ENCODE measurements at places on chromosomes 11 and 22.

- DNase-seq: peak; percentile 91
Observed at GRCh38 chr11:123231256-123231655, 36.2 kb upstream of the CLMP start.

DNA sequence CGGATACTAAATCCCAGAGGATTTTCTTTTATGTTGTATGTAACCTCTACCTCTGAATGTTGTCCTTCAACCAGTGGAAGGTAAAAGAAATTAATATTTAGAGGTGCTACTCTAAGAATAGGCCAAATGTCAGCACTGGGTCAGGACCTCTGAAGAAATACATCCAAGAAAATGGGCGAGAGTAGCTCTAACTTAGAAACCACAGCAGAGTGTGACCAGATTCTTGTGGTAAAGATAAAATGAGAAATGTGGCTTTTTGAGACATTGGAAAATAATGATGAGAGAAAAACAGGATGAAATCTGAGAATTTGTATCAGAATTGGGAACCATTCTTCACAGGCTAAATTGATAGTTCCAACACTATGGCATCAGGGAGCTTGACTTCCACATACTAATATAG lies 63.5 kb downstream of the CSTPP1 start:
- DNase-seq: no peak

- DNase-seq: peak; percentile 38
Observed at GRCh38 chr11:77127920-77128691, at the start of gene MYO7A. Gene MYO7A (plus strand): TSS chr11:77128246. CDS start chr11:77130635, 2,389 bp downstream.

GRCh38 chr22:33922349-33922681 lies 2.0 kb upstream of the LARGE1 start:
- DNase-seq: peak; percentile 12

DNA sequence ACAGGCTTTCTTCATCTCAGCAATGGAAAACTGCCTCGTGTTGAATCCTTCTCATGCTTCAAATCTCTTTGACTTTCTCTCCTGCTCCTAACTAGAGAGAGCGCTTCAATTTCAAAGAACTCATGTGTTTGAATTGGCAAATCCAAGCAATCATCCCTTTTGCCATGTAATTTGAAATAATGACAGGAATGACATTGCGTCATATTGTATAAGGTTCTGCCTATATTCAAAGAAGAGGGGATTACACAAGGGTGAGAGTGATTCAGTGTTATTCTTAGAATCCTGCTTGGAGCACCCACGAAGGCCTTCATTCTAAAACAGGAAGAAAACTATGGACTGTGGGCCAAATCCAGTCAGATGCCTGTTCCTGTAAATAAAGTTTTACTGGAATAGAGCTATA lies 720.6 kb downstream of the JRKL start:
- DNase-seq: peak; percentile 13

DNA sequence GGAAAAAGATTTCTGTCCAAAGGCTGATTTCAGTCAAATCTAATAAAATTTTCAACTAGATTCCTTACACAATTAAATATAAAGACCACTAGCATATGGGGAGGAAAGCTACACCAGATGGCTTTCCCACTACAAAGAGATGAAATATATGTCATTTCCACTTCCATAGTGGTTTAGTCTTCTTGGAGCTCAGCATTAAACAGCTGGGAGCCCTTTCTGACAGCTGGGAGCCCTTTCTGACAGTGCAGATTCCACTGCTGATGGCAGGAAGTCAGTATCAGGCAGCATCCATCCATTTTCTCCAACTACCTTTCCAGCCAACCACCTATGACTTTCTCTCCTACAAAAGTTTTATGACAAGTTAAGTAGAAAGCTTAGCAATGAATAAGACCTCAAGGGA lies 177.9 kb downstream of the RRAS2 start:
- DNase-seq: no peak

- DNase-seq: no peak
Observed at GRCh38 chr22:40218152-40218551, 40.4 kb downstream of the TNRC6B start.

DNA sequence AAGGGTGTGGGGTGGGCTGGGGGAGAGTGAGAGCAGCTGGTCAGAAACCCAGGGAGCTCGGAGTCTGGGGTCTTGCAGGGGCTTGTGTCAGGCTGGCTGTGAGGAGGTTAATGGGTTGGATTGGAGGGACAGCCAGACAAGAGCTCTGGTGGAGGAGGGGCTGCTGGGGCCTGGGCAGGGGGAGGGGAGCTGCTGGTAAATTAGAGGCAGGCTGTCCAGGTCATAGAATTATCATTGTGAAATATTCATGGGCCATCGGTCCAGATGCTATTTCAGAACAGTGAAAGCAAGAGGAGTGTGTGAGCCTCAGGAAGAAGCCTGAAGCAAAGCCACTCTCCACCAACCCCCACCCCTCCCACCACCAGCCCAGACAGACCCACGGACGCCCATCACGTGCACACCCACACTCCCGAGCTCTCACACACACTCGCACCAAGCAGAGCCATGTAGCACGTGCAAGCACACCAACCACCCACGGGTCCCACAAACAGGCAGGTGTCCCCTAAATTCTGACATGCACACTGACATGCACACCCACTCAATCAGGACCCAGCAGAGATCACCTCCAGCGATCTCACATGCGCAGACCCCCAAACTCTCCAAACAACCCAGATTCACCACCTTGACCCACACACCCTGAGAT lies 18.8 kb downstream of the RTN4RL2 start:
- no peak for DNase-seq

GRCh38 chr11:107439586-107440167 lies 17.9 kb downstream of the CWF19L2 start:
- no peak for DNase-seq

DNA sequence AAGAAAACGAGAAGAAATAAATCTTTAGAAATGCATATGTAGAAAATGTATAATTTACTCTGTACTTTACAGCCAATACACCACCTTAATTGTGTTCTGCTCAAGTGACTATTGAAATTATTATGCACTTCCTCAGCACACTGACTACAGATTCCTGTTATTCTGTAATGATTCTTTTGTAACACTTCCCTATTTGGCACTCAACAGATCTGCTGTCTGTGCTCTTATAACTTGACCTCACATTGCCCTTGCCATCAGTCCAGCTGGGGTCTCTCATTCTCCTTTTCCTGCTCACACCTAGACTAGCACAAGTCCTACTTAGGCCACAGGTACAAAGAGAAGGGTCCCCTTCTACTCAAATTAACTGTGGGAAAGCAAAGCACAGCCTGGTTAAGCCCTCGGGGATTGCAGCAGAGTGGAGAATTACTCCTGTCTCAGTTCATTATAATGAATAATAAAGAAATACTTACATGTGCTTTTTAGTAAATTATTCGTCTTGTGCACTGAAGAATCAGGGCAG lies 860.4 kb downstream of the OPCML start:
- DNase-seq: no peak

- peak; percentile 79 for DNase-seq
Observed at GRCh38 chr11:23211221-23211620, 350.9 kb upstream of the CCDC179 start.

- DNase-seq: no peak
Observed at GRCh38 chr11:70531281-70532065, 133.1 kb downstream of the CTTN start.

DNA sequence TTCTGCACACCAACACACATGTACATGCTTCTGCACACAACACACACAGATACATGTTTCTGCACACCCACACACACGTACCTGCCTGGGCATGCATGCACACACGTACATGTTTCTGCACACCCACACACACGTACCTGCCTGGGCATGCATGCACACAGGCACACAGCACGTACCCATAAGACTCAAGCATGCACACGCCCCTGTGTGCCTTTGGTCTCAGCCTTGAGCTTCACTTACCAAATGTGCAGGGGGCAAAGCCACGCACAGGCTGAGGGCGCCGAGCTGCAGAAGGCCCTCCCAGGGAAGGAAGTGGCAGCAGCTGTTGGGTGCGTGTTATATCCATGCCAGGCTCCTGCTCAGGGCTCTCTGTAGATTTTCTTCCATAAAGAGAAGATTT lies 34.7 kb upstream of the SMIM38 start:
- DNase-seq: no peak

DNA sequence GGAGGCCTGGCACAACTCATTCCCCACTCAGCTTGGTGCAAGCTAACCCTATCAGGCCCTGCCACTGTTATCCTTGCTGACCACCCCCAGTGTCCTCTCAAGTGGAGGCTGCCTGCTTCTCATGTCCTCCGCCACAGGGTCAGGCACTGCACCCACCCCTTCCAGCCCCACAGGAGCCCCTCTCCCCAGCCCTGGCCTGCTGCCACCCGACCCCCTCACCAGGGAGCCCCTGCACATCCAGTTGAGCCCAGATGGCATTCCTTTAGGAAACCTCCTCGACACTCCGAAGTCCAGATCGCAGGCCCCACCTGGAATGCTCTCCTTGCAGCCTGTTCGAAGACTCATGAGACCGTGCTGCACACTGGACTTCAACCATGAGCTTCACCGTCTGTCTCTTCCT lies 28.0 kb upstream of the IL17RA start:
- no peak for DNase-seq

GRCh38 chr11:109112821-109113280 lies 309.1 kb upstream of the C11orf87 start:
- DNase-seq: peak; percentile 39

GRCh38 chr22:34301569-34301968 lies 381.3 kb upstream of the LARGE1 start:
- no peak for DNase-seq

GRCh38 chr11:12675951-12676711 lies 1.9 kb downstream of the TEAD1 start:
- DNase-seq: no peak

GRCh38 chr22:39148727-39149535 lies 3.5 kb downstream of the CBX7 start:
- DNase-seq: peak; percentile 12

DNA sequence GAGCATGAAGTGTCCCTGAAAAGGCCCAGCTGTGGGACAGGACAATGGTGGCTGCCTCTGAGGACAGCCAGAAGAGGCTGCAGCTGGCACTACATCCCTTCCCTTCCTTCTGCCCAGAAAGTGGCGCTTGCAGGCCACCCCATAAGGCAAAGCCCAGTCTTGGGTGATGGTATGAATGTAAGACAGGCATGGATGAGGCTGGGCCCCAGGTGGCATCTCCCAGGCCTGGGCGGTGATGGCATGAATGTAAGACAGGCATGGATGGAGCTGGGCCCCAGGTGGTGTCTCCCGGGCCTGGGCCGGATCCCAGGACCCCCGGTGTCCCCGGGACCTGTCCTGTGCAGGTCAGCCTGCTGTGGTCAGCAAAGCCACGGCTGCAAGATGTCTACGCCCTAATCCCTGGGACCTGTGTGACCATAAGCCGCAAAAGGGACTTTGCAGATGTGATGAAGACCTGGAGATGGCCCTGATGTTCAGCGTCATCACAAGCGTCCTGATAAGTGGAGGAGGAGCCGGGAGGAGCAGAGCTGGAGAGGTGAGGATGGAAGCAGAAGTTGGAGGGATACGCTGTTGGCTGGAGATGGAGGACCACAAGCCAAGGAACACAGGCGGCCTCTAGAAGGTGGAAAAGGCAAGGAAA lies 181.1 kb downstream of the CTTN start:
- DNase-seq: no peak

DNA sequence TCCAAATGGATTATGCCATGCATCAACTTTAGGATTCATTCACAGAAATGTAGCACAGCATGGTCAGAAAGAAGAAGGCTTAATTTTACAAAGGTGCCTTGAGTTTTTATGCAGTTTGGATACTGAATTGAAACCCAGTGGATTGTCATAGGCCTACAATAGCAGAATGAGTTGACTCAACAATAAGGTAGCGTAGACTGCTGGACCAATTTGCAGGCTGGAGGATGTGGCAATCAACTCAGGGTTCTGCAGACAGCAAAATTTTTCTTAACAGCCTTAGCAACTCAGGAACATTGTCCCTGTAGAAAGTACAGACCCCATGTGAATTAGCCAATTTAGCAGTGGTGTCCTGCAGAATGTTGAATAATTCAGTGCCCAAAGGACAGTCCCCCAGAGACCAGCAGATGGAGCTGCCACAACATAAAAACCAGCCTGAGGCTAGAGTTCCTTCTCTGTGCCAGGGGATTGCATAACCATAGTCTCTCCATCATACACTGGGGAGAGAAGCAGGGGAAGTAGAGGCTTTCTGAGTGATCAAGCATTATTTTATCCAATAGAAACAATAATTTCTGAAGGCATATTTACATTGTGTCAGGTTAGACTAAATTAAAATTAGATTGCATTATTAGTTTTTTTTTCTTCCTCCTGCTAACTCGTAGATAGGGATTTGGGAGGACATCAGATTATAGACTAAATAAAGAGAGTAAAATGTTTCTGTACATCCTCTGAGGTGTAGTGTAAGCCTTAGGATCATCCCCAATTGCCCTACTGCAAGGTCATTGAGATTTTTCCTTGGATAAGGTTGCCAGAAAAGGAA lies 20.3 kb upstream of the MRPL17 start:
- peak; percentile 71 for DNase-seq

DNA sequence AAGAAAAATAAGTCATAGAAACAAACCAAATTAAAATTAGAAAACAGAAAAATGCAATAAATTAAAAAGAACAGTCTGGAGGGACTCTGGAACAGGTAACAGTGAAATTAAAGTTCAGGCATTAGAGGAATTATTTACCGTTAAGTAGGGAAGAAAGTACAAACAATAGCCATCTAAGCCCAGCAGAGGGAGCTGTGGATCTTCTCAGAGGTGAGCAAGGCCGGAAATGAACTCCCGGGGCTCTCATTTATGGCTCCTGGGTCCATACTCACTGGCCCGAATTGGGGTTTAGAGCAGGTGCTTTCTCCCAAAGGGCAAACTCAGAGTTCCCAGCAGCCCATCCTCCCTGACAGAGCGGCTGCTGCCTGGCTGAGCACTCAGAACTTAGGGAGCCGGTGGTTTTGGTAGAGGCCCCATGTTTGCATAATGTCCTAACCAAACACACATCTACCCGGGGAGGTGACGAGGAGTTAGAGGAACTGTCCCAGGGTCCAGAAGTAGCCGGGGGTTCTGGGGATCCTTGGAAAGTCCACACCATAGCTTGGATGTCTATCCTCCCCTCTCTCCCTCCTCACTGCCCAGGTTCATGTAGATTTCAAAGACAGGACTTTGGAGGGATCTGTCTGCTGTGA lies 87.8 kb upstream of the VPREB1 start:
- DNase-seq: peak; percentile 65

DNA sequence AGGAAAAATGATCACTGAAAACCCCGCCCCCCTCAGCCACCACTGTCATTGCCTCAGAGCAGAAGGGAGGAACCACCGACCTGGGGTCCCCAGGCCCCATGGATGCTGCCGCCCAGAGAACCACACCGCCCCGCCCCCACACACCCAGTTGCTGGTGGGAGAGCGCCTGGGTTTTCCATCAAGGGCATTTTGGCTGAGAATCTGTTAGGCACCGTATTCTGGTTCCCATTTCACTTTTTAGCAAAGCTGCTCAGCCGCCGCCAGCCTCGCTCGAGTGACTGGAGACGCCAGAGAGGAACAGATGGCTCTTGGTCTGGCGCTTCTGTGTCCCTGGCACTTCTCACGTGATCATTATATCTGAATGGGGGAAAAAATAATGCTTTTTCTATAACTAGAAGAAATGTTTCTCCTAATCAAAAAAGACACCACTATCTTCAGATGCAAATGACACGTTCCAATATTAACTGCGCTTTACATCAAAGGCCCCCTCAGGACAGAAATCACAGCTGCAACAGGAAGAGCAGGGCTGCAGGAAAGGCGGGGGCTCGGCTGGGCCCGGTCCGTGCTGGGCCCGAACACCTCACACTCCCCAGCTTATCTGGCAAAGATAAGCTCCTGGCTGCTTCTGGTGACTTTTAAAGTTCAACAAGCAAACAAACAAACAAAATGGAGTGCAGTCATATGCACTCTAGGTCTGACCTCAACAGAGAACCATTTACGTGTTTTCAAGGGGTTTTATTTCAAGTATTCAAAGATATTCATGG lies 149.8 kb downstream of the MPPED1 start:
- no peak for DNase-seq

- no peak for DNase-seq
Observed at GRCh38 chr11:131626788-131627187, 256.4 kb downstream of the NTM start.

- DNase-seq: no peak
Observed at GRCh38 chr11:60842668-60843600, 1.0 kb downstream of the CCDC86 start.

Data from fibroblast of skin of scalp (primary cell).